ENCODE measurements at places on chromosomes 3 and 15.

GRCh38 chr3:192864941-192865340 lies 52.7 kb downstream of the MB21D2 start:
- no peak for DNase-seq

GRCh38 chr3:107833722-107834416 lies 257.0 kb downstream of the CD47 start:
- DNase-seq = no peak

- peak; percentile 28 for DNase-seq
These were observed 1.3 kb upstream of the KLHL40 start for GRCh38 chr3:42683875-42684598.

DNA sequence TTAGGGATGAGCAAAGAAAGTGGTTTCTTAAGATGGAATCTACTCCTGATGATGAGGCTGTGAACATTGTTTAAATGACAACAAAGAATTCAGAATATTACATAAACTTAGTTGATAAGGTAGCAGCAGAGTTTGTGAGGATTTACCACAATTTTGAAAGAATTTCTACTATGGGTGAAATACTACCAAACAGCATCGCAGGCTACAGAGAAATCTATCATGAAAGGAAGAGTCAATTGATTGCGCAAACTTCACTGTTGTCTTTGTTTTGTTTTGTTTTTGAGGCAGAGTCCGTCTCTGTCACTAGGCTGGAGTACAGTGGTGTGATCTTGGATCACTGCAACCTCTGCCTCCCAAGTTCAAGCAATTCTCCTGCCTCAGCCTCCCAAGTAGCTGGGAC lies 107.4 kb upstream of the SLC6A6 start:
- DNase-seq = no peak

DNA sequence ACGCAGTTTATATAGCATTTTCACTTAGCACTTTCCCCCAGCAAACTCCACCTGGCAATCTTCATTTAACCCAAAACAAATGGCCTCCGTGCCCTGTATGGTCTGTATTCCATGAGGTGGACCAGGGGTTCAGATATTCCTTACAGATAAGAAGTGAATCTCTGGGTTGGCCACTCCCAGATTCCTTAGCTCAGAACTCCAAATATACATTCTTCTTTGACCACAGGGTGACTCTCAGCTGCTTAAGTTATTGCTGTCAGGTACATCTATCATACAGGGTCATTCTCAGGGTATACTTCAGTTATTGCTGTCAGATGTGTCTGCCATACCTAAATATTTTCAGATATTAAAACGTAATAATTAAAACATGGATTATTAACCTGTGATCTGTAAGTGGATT lies 229.8 kb downstream of the TBL1XR1 start:
- DNase-seq = no peak

DNA sequence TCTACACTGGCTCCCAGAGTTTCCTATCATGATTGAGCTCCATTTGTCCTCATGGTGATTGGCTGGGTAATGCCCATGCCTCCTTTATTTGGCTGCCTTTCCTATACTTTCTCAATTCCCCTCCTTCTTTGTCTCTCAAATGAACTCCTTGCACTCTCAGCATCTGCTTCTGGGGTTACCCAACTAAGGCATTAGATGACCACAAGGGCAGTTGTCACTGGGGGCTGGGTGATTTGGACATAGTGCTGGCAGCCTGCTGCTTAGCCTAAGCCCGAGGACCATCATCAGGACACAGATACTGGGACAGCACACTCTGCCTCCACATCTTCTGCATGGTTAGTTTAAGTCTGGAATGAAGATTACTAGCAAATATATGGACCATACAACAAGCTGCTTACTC lies 49.2 kb upstream of the LRRFIP2 start:
- no peak for DNase-seq

- DNase-seq = peak; percentile 3
These were observed 31.6 kb upstream of the SLC35G2 start for GRCh38 chr3:136787349-136787748.

GRCh38 chr3:140756240-140757016 lies 78.6 kb downstream of the TRIM42 start:
- no peak for DNase-seq

GRCh38 chr15:78797951-78798350 lies 13.3 kb downstream of the ADAMTS7 start:
- no peak for DNase-seq

DNA sequence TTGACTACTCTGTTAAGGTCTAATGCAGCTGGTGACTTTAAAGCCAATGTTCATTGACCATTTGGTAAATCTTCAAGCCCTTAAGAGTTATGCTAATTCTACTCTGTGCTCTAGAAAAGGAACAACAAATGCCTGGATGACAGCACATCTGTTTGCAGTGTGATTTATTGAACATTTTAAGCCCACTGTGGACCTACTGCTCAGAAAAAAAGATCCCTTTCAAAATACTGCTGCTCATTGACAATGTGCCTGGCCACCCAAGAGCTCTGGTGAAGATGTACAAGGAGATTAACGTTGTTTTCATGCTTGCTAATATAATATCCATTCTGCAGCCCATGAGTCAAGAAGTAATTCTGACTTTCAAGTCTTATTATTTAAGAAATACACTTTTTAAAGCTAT lies 110.8 kb downstream of the TBC1D5 start:
- DNase-seq = no peak

DNA sequence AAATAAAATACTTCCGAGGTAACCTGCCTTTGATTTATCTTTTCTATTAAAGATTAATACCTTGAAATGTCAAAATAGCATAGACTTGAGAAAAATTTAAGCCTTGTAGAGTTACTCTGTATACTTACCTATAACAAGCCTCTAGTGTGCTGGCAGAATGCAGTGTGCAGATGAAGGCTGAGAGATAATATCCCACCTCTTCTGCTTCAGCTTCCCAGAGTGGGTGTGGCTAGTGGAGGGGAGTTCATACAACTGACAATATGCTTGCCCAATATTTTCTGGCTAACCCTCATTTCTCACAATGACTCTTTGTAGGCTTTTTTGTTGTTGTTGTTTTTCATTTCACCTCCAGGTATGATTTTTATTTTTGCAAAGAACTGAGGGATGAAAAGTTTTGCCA lies 15.7 kb upstream of the ZBTB20 start:
- no peak for DNase-seq

GRCh38 chr3:12961007-12961696 lies 112.1 kb downstream of the IQSEC1 start:
- no peak for DNase-seq

DNA sequence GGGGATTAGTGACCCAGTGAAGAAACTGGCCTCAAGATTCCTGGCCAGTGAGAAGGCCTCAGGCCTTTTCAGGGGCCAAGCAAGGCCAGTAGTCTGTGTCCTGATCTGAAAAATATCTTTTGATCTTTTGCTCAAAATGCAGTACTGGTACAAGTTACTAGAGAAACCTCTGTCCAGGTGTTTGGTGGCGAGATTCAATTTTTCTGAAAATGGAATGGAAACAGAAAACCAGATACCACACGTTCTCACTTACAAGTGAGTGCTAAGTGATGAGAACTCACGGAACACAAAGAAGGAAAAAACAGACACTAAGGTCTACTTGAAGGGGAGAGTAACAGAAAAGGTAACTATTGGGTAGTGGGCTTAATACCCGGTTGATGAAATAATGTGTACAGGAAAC lies 463.4 kb downstream of the ZIC1 start:
- no peak for DNase-seq

DNA sequence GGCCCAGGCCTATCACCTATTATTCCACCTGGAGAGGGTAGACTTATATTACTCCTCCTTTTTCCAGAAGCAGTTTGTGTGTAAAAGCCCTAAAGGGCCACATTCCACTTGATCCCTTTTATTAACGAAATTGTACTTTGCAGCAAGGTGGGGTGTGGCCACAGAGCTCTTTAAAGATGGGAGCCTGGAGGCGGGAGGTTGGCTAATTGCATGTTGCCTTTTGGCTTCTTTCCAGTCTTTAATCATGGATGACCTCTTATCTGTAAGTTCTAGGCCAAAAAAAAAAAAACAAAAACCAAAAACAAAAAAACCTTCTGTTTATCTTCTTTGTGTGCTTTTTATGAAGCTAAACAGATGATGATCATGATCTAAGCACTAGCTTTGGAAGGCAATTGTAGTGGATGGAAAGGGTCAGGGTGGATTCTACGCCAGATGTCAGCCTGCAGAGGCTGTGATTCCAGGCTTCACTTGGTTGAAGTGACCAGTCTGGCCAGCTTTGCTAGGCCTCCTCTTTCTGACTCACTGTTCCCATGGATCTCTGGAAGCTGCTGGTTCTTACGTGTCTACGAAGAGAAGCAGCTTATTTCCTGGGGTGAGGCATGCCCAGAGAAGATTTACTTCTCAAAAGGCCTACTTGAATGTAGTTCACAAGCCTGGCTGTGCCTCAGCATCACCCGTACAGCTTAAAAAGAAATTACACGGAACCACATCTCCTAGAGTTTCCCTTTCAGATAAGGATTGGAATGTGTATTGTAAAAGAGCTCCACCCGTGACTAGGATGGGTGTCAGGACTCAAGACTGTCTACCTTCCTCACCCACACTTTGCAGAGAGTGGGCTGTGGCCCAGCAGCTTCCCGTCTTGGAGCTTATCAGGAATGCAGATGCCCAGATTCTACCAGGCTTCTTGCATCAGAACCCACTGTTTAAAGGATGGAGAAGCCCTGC lies 330.9 kb upstream of the C2CD4B start:
- DNase-seq = no peak

GRCh38 chr3:72067721-72068120 lies 282.8 kb upstream of the PROK2 start:
- no peak for DNase-seq

DNA sequence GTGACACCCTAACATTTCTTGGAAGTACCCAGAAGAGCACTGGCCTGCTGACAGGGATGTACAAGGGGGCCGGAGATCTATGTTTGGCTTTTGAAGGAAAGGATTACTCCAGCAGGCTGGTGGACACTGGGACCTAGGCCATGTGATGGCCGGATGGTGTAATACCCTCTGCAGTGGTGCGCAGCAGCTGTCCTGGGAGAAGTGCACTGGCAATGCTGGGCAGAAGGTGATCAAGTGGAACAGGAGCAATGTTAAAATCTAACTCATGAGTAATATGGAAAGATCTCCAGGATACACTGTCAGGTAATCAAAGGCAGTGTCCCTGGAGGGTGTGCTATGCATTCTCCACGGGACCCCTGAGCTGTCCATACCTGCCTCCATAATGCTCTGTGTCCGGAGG lies 71.2 kb upstream of the POMGNT2 start:
- DNase-seq = no peak

- no peak for DNase-seq
These were observed 18.0 kb downstream of the SCG5 start for GRCh38 chr15:32659340-32660155.

DNA sequence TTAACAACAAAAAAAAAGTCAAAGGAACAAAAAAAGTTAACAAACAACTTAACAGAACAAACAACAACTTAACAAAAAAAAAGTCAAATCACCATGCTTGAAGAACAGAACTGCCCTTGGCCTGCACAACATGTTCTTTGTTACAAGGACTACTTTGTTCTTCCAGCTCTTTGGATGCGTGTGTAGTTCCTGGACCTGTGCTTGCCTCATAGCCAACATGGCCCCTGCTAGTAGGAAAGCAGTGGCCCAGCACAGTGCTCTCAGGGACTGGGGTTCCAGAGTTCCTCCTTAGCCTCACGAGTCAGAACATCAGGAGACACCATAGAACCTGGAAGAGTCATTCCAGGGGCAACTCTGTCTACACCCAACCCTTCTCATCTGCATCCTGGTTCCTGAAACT lies 10.9 kb upstream of the STRIT1 start:
- DNase-seq = no peak

GRCh38 chr3:87997966-87998365 lies 60.8 kb downstream of the CGGBP1 start:
- DNase-seq = no peak

DNA sequence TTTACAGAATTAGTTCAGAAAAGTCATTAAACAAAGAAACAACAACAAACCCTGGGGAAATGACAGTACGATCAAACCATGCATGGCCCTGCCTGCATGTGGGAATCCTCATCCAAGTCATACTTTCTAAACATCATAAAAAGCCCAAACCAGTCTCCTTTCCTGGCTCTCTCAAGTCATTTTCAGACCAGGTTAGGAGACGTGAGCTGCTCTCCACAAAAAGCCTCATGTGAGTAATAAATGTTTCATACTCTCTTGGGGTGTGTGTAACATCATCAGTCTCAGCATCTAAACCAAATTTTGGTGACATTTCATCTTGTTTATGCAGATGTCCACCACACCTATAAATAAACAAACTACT lies 18.9 kb downstream of the GREM1 start:
- no peak for DNase-seq

Data from CD4-positive, alpha-beta T cell treated with Interferon alpha-2 for 1 hour (primary cell).